BE2C (cell line): ENCODE measurements at places on chromosomes 2 and 18.

DNA sequence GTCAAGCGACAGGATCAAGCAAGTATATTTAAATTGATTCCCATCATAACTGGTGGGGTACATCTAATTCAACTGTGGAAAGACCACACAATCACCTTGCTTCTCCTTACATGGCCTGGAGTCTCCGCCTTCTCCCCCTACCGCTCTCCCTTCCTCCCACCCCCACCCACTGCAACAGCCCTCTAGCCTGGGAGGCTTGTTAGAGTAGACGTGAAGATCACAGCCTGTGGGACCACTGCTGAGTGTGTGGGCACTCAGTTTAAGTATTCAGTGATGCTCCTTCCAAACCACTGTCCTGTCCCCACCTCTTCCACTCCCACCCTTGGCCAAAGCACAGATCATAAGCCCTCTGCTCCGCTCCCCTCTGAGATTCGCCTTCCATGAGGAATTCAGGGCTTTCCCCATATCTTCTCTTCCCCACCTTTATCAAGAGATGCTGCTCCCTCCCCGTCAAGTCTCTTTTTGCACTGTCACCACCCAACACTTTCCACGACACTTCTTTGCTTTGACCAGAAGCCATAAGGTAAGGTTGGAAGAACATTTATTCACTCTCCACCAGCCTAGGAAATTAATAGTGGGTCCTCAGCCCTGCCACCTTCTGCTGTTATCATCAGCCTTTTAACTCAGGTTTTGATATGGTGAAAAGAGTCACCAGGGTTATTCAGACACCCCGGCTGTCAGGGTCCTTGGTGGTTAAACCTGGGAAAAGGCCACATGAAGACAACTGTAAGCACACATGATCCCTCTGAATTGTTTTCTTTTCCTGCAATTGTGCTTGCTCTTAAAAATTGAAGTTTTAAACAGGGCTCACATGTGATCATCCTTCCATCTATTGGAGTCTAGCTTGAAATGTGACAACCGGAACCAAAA is 1.7 kb downstream of the METTL4 start:
- no peak for DNase-seq

- no peak for DNase-seq
Observed at GRCh38 chr2:232871835-232872736, 2.0 kb downstream of the SNORC start.

DNA sequence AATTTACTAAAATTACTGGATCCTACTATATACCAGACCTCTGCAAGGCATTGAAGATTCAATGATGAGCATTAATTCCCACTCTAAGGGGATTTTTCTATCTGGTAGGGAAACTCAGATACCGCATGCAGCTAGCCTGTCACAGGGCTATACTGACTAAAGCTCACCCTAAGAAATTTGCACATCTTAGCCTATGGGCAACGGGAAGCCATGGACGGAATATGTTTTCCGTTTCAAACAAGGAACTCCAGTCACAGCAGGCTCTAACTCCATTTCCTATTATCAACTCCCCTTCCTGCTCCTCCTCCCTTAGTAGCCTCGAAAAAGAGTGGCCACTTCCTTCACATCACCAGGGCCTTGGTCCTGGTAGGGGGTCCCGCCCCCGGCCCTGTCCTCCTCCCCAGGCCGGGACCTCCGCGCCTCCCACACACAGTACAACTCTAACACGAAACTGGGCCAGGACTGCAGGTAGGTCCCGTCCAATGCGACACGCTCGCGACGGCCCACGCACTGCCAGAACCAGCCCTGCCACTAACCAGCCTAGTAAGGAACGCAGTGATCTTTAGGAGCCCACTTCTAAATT is 659 bp upstream of the COX5B start:
- DNase-seq, result no peak

- DNase-seq, result no peak
Observed at GRCh38 chr2:101357376-101357775, 29.9 kb downstream of the CREG2 start.

DNA sequence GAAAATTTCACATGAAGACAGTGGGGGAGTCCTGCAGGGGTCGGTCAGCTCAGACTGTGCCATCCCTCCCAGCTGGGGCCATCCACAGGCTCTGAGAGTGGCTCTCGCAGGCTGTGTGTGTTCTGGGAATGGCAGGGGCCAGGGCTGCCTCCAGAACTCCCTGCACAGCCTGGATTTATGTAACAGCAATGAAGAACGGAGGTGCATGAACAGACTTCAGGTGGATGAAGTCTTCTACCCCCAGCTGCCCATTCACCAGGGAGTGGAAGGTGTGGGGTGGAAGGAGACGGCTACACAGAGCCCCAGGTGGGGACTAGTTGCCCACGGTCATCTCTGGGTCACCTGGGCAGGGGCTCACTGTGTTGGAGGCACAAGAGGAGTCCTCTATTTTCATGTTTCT is 56.1 kb upstream of the HDAC4 start:
- DNase-seq, result no peak

DNA sequence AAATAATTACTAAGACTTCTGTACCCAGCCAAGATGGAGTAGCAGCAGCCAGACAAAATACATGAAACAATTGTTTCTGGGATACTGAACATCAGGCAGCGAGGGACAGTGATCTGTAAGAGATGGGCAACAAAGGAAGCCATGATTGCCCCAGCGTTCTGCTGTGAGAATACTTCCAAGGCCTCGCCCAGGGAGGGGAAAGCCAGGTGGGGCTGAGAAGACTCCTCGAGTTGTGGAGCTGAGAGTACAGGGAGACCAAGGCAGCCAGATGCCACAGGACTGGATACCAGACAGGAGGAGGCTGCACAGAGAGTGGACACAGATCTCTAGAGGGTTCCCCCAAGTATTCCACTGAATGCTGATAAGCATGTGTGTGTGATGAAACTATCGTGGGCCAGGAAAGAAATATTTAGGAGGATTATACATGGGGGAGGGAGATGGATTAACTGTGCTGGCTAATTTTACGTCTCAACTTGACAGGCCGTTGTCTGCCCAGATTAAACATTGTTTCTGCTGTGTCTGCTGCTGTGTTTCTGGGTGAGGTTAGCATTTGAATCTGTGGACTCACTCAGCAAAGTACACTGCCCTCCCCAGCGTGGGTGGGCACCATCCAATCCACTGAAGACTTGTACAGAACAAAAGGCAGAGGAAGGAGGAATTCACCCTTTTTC is 10.2 kb upstream of the LIMS2 start:
- DNase-seq, result no peak

DNA sequence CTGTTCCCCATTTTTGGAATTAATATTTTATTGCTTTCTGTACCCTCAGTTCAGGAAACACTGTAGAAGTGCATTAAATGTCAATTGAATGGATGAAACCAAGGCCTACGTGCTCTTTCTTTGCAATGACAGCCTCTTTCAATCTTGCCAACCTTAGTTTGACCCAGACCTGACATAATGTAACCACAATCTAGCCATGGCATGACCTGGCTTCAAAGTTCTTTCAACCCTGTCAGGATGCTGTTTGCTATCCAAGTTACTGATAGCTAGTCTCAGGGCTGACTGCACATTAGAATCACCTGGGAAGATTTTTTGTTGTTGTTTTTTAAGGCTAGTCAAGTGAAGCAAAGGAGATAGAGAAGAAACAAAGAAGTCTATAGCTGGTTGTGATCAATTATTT is 190.9 kb upstream of the PKDCC start:
- no peak for DNase-seq

GRCh38 chr2:119180892-119181291 is 22.3 kb upstream of the C1QL2 start:
- no peak for DNase-seq

DNA sequence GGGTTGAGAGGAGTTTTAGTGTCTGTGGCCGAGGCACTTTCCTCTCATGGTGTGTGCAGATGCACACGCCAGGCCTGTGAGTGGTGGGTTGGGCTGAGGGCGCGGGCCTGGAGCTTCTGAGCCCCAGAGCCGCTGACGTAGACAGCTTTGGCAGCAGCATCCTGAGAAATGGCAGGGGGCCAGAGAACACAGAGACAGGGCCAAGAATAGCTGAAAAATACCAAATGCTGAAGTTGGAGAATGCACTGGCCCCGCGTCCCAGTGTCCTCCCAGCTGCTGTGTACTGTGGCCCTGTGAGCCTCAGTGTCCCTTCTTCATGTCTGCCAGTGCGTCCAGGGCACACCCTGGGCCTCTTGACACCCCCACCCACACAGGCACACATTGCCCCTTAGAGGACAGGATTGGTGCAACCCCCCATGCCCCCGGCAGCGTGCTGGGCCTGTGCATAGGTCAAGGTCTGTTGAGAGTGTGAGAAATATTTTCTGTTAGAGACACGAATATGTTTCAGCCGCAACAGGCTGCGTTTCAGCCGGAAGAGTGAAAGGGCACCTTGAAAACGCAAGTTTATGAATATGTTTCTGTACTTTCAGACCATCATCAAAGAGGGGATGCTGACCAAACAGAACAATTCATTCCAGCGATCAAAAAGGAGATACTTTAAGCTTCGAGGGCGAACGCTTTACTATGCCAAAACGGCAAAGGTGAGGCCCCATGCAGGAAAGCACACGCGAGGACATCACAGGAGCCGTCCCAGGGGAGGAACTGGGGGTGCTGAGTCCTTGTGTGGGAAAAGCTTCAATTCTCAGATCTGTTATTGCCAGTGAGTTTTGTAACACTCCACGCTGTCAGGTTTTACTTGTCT is 33.6 kb downstream of the DGKD start:
- peak; percentile 93 for DNase-seq

DNA sequence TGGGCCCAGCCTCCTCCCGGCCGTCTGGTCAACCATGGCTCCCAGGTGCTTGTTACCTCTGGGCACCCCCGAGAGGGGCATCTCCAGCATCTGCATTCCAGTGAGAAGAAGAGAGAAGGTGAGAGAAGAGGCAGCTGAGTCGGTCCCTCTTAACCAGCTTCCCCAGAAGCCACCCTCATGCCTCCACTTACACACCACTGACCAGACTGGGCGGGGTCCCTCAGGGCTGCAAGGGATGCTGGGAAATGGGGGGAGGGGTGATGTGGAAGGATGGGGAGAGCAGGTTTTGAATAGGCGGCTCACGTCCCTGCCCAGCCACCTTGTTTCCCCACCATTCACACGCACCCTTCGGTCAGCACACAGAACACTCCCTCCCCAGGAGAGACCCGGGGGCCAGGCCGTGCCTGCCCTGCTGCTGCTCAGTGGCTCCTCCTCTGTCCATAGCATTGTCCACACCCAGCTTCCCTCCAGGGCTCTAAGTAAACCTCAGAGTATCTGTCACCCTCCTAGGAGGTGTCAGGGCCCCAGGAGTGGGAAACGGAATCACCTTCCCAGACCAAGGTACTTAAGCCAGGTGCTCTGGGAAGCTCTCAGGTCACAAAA is 34.7 kb downstream of the GBX2 start:
- no peak for DNase-seq

- no peak for DNase-seq
Observed at GRCh38 chr2:85377083-85377482, 22.5 kb downstream of the ELMOD3 start.

DNA sequence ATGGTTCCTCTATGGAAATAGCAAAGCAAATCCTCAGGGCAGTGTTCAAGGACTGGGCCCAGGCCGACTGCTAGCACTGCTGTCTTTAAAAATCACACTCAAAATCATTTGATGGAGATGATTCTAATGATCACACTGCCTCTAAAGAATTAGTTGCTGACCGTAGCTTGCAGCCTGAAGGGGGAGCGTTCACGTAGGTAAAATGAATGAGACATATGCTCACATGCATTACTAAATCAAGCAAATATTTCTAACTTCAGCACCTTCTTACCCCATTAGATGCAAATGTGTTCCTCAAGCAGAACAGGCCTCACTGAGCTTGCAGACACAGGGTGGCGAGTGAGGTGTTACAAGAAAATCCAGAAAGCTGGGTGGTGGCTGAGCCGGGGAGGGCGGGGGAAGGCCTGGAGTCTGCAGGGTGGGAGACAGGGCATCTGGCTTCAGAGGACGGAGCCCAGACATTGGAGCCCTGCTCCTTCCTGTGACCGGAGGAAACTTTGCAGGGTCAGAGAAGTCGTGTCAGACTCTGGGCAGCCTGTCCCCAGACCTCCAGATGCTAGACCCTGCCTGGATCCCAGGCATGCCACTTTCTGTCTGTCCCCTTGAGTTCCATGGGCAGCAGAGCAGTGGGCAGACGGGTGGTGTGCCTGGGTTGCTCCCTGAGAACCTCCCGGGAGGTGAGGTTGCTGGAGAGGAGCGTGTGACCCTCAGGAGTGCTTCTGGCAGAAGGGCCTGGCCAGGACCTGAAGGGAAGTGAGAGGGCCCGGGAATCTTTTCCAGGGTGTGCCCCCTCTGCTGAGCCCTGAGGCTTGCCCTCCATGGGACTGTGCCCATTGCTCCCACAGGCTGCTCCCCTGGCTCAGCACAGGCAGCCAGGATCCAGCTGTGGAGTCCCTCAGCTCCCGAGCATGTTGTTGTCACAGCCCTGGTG is 7.1 kb upstream of the NPPC start:
- DNase-seq, result no peak

DNA sequence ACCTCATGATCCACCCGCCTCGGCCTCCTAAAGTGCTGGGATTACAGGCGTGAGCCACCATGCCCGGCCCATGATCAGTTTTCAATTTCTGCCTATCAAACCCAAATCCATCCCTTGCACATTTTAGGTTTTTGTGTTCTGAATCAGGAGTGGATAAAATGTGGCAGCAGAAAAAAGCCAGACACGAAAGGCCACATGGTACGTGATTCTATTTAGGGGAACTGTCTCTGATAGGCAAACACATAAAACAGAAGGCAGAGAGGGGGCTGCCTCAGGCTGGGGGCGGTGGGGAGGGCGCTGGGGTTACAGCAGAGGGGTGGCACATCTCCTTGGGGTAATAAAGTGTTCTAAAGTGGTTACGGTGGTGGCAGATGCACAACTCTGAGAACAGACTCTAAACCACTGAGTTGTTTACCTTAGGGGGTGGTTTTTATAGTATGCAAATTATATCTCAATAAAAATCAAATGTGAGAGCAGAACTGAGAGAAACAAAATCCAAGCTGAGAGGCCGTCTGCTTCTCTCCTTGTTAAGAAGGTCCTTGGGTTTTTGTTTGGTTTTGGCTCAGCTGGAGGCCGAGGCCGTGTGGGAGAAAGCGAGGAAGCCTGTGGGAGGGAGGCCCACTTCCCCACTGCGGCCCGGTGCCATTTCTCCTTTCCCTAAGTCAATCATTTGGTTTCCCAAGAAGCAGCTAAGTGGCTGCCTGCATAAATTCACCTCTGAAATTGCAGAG is 78.0 kb downstream of the SOWAHC start:
- no peak for DNase-seq

DNA sequence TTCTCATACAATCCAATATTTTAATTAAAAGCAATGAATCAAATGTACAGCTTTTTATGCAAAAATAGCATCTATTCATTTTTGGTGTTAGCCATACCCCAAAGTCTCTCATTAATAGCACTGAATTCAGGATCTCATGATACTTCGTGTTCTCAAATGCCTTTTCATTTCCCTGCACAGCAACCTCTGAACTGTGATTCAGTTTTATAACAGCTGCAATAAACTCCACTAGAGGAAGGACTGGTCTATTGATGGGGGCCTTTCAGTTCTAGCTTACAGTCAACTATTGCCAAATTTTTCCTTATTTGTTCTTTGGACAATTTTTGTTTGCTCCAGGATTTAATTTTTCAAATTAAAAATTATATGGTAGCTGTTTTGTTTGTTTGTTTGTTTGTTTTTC is 4.8 kb upstream of the TMEM87B start:
- no peak for DNase-seq
